NCI-H460 (cell line): ENCODE measurements at places on chromosomes 12 and 14.
A peak's percentile ranks its signal among the peaks of the same experiment; 100 is the strongest.

GRCh38 chr14:75709207-75709812 is 48.3 kb downstream of the TTLL5 start:
- peak; percentile 72 for DNase-seq

DNA sequence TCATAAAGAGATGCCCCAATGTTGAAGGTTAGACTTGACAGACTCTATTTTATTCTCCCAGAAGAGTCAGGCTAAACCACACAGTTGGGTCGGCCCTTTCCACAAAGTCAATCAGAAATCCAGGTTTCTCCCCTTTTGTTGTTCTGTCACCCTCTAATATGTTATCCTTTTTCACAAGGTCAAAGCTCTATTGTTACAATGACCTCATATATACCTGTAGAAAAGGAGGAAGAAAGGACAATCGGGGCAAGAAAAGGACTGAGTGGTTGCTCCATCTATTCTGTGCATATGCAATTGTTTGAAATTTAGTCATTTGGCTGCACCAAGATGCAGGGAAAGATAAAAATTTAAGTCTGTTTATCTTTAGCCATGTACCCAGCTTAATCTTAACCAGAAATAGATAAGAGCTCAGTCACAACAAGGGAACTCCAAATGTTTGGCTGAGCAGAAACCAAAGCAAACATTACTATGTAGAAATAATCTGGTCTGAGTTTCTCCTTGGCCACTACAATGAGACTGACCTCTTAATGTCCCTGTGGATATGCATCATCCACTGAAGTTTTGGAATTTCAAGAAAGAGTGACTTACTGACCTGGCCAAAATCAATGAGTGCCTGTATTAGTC is 503.7 kb downstream of the GALC start:
- DNase-seq: no peak

GRCh38 chr14:91613459-91614112 is 103.5 kb upstream of the PPP4R3A start:
- no peak for DNase-seq

DNA sequence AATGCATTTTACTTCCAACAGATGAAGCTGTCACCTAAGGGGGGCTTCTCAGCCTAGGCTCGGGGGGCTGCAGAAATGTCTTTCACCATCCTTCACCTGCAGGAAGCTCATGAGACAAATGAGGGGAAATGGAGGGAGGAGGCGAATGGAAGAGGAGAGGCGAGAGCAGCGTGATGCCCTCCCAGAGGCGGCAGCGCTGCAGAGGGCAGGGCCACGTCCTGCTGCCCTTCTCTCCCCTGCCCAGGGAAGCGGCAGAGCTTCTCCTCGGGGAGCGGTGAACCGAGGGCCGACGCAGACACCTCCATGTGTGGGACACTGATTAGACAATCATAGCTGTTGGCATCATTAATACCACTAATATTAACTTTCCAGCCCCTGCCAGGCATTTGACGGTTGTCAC is 78.3 kb downstream of the SERPINA3 start:
- DNase-seq: no peak

DNA sequence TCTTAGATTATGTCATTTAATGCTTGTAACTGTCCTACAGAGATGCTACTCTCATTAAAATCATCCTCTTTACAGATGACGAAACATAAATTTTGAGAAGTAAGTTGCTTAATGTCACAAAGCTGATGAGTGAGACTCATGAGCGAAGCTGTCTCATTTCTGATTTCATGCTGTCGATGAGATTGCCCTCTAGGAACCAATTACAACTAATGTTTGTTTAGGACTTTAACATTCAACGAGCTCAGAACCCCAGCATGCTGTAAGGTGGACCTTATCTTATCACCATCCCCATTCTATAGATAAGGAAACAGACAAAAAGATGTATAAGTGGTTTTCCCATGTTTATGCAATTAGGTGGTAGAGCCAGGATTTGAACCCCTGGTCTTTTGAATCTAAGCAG is 23.1 kb downstream of the BHLHE41 start:
- no peak for DNase-seq

GRCh38 chr12:321606-322326 is 59.1 kb upstream of the SLC6A13 start:
- peak; percentile 5 for DNase-seq

GRCh38 chr12:102702447-102703114 is 214.5 kb downstream of the PAH start:
- DNase-seq: peak; percentile 45

- no peak for DNase-seq
These were observed 77.7 kb downstream of the MAP1LC3B2 start for GRCh38 chr12:116636608-116637519.

- DNase-seq: no peak
These were observed 184.5 kb downstream of the NUBPL start for GRCh38 chr14:31745741-31746140.

- no peak for DNase-seq
These were observed 397.7 kb upstream of the RGS6 start for GRCh38 chr14:71534506-71534905.

- no peak for DNase-seq
These were observed 1.9 kb downstream of the MLXIP start for GRCh38 chr12:122080149-122081082.

DNA sequence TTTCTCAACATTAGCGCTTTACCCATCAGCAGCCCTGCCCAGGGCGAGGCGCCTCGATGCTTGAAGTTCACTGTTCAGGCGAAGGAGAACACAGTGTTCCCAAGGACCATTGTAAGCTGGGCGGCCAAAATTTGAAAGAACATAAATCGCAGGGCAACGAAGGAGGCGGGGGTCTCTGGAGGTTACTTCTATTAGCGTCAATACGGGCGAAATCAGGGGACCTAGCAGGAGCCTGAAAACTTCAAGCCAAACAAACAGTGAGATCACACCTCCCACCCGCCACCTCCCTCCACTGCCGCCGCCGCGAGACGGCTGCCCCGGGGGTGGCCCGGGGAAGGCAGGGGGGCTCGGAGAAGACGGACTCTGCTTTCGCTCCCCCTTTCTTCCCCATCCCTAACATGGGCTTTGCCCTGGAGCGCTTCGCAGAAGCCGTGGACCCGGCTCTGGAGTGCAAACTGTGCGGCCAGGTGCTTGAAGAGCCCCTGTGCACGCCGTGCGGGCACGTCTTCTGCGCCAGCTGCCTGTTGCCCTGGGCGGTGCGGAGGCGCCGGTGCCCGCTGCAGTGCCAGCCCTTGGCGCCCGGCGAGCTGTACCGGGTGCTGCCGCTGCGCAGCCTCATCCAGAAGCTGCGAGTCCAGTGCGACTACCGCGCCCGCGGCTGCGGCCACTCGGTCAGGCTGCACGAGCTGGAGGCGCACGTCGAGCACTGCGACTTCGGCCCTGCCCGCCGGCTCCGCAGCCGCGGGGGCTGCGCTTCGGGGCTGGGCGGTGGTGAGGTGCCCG is at the start of gene PDZRN4:
Gene PDZRN4 (plus strand): TSS at position 263 of the 783 bp plus-strand sequence.
- no peak for DNase-seq

GRCh38 chr14:51004352-51004800 is 60.1 kb upstream of the PYGL start:
- peak; percentile 78 for DNase-seq

DNA sequence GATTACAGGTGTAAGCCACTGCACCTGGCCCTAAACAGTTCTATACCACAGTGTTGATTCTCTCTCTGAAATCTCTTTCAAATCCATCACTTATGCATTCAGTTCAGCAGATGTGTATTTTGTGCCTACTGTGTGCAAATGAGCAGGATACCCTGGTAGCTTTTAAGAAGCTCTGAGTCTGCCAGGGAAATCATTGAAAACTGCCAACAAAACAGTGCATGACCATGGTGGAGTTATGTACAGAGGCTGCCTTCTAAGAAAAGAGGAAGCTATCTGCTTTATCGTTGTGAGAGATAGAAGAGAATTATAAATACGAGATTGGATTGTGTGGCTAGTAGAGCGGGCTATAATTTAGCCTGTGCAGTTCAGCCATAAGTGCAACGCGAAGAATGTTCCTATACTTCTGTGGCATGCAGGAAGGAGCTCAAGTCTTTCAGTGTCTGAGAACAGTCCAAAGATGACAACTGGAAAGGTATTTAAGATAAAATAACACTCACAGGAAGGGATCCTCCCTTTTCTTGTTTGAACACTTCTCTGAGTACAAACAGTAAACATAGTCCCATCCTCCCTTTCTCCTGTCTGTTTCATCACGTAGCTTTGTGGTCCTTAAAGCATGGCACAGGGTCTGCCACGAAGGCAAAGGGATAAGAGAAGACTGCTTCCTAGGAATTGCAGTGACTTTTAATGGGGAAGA is 4.3 kb downstream of the DIP2B start:
- no peak for DNase-seq

DNA sequence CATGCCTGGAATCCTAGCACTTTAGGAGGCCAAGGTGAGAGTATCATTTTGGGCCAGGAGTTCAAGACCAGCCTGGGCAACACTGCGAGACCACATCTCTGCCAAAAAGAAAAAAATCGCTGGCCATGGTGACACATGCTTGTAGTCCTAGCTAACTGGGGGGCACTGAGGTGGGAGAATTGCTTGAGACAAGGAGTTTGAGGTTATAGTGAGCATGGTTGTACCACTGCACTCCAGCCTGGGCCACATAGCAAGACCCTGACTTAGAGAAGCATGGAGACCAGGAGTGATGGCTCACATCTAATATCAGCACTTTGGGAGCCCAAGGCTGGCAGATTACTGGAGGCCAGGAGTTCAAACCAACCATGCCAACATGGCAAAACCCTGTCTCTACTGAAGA is 9.2 kb downstream of the PTGES3 start:
- no peak for DNase-seq

DNA sequence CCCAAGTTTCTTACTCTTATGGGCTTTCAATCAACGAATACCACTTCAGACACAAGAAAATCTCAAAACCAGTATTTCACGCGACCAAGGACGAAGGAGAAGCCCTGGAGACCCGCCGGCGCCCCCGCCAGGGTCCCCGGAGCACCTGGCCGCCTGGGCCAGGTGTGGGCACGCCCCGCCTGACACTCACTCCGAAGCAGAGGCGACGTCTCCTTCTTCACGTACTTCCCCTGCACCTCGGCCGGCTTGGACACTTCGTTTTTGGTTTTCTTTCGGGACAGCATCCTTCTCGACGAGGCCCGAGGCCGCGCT is 466 bp downstream of the SAV1 start:
- no peak for DNase-seq

DNA sequence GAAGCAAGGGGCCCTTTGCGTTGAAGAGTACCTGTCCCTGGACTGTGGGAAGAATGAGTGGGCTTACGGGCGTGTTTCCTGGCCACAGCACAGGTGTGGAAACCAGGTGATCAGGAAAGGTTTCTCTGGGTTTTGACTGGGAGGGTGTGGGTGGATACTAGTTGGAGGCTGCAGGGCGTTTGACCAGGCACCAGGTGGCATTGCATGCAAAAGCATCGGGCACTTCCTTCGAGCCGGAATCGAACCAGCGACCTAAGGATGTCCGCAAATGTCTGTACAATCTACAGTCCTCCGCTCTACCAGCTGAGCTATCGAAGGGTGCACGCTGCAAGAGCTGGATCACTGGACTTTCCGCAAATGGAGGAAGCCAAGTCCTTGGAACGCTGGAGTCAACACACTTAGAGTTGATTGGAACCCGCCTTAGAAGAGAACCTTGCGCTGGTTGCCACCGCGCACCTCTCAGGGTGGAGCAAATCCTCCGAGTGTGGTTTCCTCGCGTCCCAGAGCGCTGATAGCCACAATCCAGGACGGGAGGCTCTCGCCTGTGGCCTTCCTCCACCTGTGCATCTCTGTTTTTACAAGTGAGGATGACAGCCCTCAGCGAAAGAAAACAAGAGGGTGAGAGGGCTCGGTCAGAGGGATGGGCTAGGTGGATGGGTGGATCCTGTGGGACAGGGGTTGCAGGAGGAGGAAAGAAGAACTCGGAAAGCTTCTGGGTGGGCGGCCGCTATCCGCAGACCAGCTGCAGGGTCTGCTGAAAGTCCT is 21.2 kb upstream of the RNASE4 start:
- DNase-seq: peak; percentile 91

- DNase-seq: no peak
These were observed 161.7 kb downstream of the SLC15A4 start for GRCh38 chr12:128662101-128662500.

- DNase-seq: no peak
These were observed 22.4 kb downstream of the VPS37B start for GRCh38 chr12:122873540-122873939.

DNA sequence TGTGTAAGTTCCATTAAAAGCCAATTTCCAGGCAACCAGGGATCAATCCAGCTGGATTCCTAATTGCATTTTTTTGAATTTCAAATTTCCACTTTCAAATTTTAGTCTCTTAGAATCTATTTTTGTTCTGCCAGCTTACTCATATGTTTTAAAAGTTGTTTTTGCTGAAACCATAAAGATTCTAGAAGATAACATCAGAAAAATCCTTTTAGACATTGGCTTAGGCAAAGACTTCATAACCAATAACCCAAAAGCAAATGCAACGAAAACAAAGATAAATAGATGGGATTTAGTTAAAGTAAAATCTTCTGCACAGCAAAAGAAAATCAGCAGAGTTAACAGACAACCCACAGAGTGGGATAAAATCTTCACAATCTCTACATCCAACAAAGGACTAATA is 253.3 kb downstream of the AEBP2 start:
- no peak for DNase-seq

GRCh38 chr14:54776361-54777001 is 126.1 kb downstream of the GCH1 start:
- DNase-seq: no peak

- no peak for DNase-seq
These were observed 119.2 kb downstream of the PELI2 start for GRCh38 chr14:56237398-56237797.

DNA sequence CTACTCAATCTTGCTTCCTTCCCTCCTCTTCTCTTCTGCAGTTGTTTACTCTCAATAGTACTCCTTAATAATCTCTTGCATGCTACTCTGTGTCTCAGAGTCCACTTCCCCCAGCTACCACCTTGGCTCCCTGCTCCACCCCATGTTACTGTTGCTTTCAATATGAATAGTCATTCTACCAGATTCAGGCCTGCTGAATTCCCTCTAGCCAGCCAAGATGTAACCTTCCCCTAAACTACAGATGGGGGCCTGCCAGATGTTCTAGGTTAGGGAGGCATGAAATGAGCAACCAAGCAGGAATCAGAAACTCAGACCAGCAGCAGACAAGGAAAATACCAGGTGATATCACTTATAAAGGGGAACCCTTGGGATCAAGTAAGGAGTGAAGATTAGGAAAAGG is 392.1 kb upstream of the DDHD1 start:
- DNase-seq: no peak

DNA sequence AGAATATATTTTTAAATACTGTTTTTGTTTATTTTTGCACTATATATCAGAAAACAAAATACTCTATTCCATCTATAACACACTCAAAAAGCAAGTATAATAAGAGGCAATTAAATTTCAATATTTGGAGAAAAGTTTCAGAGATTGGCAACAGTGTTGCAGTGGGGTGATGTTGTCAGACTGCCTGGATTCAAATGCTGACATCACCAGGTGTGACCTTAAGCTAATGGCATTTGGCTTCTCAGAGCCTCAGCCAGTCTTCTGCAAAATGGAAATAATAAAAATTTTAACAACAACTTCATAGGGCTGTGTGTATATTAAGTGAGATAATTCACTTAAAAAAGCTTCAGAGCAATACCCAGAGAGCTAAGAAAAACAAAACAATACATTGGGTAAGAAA is 74.7 kb downstream of the TMTC1 start:
- no peak for DNase-seq
